ENCODE measurements at places on chromosomes 1 and 21.

DNA sequence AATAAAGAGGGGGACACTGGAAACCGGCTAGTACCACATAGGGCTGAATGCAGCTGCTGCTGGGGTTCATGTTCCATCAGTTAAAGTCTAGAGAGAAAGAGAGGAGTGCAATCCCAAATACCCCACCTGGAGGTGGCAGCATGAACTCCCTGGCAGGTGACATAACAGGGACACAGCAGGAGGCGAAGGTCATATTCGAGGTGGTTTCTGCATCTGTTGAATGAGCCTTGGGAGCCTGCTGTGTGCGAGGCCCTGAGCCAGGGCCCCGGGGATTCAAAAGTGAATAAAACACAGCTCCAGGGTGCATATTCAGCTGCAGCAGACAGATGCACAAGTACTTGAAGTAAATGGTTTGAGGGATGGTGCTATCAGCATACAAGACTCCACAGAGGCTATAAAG lies 456.8 kb downstream of the SETD4 start:
- H3K27me3 ChIP-seq: no peaks in the 10 kb centered on the region
- H3K36me3 ChIP-seq: no peaks in the 10 kb centered on the region
- DNase-seq: no peak
- H3K4me1 ChIP-seq: peaks cover 5% of the 10 kb centered on the region
- H3K27ac ChIP-seq: no peak overlapping the region

DNA sequence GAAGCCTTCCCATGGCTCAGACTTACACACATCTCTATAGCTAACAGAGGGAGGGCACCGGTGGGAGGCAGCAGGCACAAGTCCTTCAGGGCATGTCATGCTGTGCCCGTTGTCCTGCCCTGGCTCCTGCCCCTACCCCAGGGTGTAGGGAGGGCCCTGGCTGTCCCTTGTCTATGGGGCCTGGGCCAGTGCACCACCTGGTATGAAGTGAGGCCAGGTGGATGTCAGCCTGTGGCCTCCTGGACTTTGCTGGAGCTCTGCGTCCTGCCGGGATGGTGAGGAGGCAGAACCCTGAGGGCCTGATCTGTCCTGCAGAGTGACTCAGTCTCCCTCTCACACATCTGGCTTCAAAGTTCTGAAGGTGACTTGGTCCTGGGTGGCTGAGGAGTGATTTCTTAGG lies 47.3 kb upstream of the GPR37L1 start:
- no peak overlapping the region for H3K27ac ChIP-seq
- DNase-seq: no peak
- no peak overlapping the region for H3K4me3 ChIP-seq
- no peaks in the 10 kb centered on the region for H3K27me3 ChIP-seq

- no peaks in the 10 kb centered on the region for H3K4me1 ChIP-seq
- H3K27ac ChIP-seq: no peak overlapping the region
These were observed 50.1 kb downstream of the ATF6 start for GRCh38 chr1:161816201-161816600.

DNA sequence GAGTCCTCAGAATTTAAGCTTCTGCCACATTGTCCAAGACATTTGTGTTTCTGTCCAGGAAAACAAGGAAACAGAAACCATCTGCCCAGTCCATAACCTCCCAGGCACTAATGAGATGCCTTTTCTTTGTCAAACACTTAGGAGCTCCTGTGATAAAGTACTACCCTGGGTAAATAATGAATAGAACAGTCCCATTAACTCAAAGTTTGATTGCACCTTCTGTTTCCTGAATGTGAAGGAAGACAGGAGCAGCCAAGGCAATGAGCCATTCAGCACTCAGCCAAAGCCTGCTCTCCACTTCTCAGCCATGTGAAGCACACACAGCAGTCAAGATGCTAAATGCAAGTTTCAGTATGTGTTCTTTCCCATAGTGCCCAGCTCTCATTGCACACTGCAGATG lies 199.8 kb downstream of the SEC16B start:
- no peaks in the 10 kb centered on the region for H3K27me3 ChIP-seq
- no peaks in the 10 kb centered on the region for H3K36me3 ChIP-seq
- DNase-seq: no peak
- no peaks in the 10 kb centered on the region for H3K4me1 ChIP-seq
- H3K27ac ChIP-seq: no peak overlapping the region
- H3K4me3 ChIP-seq: no peak overlapping the region

- DNase-seq: no peak
- no peak overlapping the region for H3K27ac ChIP-seq
- no peaks in the 10 kb centered on the region for H3K36me3 ChIP-seq
- H3K4me1 ChIP-seq: peaks cover 5% of the 10 kb centered on the region
- H3K4me3 ChIP-seq: no peak overlapping the region
These were observed 62.1 kb downstream of the GNG12 start for GRCh38 chr1:67771152-67771551.

DNA sequence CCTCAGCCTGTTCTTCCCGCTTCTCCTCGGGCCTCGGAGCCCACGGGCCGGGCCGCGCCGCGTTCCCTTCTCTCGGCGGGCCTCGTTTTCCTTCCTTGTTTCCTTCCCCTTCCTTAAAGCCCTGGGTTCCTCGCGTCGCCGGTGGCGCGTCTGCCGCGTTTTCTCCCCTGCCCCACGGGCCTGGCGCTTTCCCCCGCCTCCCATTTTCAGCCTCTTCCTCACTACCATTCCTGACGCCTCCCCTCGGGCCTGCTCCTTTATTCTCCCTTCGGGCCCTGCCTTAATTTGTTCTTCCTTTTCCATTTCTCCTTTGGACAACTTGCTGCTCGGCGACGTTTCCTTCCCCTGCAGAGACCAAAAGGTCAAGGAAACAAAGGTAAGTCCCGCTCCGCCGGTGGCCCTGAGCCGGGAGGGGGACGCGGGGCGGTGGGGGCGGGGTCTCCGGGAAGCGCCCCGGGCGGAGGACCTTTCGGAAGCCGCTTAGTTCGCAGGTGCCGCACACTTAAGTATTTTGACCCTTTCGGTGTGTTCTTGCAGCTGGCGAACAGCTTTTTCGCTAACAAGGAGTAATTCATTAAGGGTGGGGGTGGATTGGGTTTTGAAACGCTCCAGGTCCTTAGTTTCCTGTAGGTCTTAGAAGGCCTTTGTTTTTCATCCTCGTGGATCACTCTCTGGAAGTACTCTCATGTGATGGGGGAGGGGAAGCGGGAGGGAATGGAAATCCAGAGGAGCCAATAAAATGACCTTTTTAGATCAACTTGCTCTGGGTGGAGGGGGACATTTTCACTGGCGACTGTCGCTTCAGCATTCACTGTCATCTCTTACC lies 780 bp downstream of the YTHDF2 start:
- peak overlapping the region; percentile 73 for H3K4me3 ChIP-seq
- H3K36me3 ChIP-seq: peaks cover 35% of the 10 kb centered on the region
- peak; percentile 30 for DNase-seq
- H3K4me1 ChIP-seq: peaks cover 20% of the 10 kb centered on the region
- H3K27ac ChIP-seq: peak overlapping the region; percentile 91
- H3K27me3 ChIP-seq: no peaks in the 10 kb centered on the region

DNA sequence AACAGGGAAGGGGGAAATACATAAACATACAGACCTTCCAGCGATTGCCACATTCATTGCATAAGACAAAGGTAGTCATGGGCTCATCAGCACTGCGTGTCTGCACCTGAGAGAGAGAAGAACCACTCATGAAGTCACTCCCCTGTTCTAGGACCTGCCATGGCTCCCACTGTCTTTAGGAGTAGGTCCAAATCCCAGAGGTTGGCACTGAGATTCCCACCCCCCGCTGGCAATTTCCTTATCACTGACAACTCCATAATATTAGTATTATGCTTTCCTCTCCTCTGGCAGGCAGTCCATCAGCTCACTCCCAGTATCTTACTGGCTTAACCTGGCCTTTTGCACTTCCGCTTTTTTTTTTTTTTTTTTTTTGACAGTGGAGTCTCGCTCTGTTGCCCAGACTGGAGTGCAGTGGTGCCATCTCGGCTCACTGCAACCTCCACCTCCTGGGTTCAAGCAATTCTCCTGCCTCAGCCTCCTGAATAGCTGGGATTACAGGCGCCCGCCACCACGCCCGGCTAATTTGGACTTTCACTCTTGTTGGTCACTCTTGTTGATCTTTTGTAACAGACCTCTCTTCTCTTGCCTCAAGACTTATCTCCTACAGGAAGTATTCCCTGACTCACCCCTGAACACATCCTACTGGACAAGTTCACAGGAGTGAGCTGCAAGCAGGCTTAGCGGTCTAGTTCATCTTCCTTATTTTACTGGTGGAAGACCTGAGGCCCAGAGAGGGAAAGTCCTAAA lies 14.8 kb upstream of the ZNF436 start:
- H3K4me3 ChIP-seq: no peak overlapping the region
- H3K27ac ChIP-seq: no peak overlapping the region
- H3K36me3 ChIP-seq: no peaks in the 10 kb centered on the region
- H3K27me3 ChIP-seq: no peaks in the 10 kb centered on the region

GRCh38 chr1:55164906-55165305 lies 50.3 kb downstream of the USP24 start:
- no peaks in the 10 kb centered on the region for H3K4me1 ChIP-seq
- DNase-seq: no peak
- no peak overlapping the region for H3K27ac ChIP-seq
- peaks cover 67% of the 10 kb centered on the region for H3K36me3 ChIP-seq
- H3K4me3 ChIP-seq: no peak overlapping the region

GRCh38 chr21:37971390-37971950 lies 55.2 kb upstream of the KCNJ6 start:
- DNase-seq: no peak
- H3K27ac ChIP-seq: no peak overlapping the region

DNA sequence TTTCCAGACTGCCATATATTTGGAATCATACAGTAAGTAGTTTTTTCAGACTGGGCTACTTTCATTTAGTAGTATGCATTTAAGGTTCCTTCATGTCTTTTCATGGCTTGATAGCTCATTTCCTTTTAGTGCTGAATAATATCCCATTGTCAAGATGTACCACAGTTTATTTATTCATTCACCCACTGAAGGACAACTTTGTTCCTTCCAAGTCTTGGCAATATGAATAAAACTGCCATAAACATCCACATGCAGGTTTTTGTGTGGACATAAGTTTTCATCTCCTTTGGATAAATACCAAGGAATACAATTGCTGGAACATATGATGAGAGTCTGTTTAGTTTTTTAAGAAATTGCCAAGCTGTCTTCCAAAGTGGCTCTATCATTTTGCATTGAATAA lies 366.4 kb upstream of the NFIA start:
- H3K27me3 ChIP-seq: no peaks in the 10 kb centered on the region
- H3K4me1 ChIP-seq: no peaks in the 10 kb centered on the region
- H3K36me3 ChIP-seq: no peaks in the 10 kb centered on the region
- H3K4me3 ChIP-seq: no peak overlapping the region
- H3K27ac ChIP-seq: no peak overlapping the region

DNA sequence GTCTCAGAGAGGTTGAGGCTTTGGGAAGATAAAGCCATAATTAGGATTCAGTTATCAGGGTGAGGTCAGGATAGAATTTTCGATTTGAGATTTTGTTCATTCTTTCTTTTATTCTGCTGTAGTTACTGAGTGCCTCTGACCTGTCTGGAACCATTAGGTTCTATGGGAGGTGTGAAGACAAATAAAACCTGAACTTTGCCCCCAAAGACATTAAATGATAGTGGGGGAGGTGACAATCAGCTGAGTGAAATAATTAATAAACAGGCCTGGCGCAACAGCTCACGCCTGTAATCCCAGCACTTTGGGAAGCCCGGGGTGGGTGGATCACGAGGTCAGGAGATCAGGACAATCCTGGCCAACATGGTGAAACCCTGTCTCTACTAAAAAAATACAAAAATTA lies 55.0 kb upstream of the SPATA6 start:
- no peaks in the 10 kb centered on the region for H3K27me3 ChIP-seq
- no peaks in the 10 kb centered on the region for H3K36me3 ChIP-seq
- H3K27ac ChIP-seq: no peak overlapping the region
- H3K4me1 ChIP-seq: no peaks in the 10 kb centered on the region
- no peak for DNase-seq

DNA sequence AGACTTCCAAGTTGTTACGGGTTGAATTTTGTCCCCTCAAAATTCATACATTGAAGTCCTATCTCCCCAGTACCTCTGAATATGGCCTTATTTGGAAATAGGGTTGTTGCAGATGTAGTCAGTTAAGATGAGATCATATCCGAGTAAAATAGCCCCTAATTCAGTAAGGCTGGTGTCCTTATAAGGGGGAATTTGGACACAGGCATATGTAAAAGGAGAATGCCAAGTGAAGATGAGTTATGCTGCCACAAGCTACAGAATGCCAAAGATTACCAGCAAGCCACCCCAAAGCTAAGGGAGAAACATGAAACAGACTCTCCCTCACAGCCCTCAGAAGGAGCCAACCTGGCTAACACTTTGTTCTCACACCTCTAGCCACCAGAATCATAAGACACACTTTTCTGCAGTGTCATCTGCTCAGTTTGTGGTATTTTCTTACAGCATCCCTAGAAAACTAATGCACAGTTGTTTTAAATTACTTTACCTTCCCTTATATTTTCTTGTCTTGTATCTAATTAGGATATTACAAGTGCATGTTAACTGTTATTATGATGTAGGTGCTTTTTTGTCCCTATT lies 43.3 kb upstream of the PRDX6 start:
- H3K4me1 ChIP-seq: peaks cover 23% of the 10 kb centered on the region
- H3K27me3 ChIP-seq: no peaks in the 10 kb centered on the region
- H3K27ac ChIP-seq: no peak overlapping the region
- no peak for DNase-seq
- no peaks in the 10 kb centered on the region for H3K36me3 ChIP-seq

DNA sequence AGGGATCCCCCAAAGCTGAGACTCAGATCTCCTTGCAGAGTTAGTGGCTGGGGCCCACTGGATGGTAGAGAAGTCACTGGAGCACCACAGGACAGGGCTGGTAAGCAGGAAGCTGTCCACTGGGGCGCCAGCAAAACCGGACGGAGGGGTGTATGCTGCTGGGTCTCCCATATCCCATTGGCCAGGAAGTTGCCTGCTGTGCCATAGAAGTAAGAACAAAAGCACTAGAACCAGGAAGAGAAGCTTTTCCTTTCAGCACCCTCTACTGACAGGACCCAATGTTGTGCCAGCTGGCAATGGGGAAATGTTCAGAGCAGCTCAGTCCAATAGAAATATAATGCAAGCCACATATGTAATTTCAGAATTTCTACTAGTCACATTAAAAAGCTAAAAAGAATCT lies 146.6 kb downstream of the SPATA46 start:
- no peak overlapping the region for H3K4me3 ChIP-seq
- H3K27me3 ChIP-seq: no peaks in the 10 kb centered on the region
- DNase-seq: peak; percentile 9
- H3K27ac ChIP-seq: peak overlapping the region; percentile 73
- peaks cover 46% of the 10 kb centered on the region for H3K4me1 ChIP-seq

- H3K4me1 ChIP-seq: no peaks in the 10 kb centered on the region
- no peak overlapping the region for H3K4me3 ChIP-seq
- H3K27ac ChIP-seq: no peak overlapping the region
- no peak for DNase-seq
- H3K27me3 ChIP-seq: no peaks in the 10 kb centered on the region
These were observed 582.2 kb upstream of the ADGRL4 start for GRCh38 chr1:79588719-79589118.

Data from CD14-positive monocyte (primary cell).